ENCODE measurements at places on chromosomes 12 and 14.

DNA sequence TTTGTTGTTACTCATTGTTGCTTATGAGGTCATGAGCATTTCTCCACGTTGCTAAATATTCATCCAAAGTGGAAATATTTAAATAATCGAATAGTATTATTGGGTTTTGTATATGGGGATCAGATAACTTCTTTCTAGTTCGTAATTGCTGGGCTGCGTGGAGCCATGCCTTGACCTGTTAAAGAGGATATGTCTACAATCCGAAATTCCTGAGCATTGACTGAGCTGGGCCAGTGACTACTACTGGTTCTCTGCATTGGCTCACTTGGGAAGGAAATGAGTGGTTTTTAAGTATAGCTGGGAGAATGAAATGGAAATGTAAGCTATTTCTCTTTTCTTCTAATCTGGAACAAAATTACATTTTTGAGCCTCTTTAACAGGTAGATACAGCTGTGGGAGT lies 163.2 kb downstream of the RPL10L start:
- DNase-seq, result no peak

DNA sequence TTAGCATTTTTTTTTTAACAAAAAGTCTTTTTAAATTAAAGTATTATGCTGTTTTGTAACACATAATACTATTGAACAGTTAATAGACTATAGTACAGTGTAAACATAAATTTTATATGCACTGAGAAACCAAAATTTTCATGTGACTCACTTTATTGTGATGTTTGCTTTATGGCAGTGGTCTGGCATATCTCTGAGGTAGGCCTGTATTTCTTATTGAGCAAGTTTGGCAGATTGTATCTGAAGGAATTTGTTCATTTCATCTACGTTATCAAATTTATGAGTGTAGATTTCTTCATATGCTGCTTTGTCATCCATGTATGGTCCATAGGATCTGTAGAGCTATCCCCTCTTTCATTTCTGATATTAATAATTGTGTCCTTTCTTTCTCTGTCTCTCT lies 78.8 kb upstream of the PDE3A start:
- no peak for DNase-seq

DNA sequence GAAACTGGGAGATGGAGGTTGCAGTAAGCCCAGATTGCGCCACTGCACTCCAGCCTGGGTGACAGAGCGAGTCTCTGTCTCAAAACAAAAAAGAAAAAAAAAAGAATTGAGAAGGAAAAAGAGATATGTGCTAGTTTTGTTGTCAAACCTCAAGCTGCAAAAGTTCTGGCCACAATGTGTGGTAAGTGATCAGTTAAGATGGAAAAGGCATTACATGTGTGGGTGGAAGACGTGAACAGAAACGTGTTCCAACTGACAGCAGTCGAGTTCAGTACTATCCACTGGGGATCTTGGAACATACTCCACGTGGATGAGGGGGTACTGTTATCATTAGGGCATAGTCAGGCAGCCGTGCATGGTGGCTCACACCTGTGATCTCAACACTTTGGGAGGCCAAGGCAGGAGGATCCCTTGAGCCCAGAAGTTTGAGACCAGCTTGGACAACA lies 17.3 kb downstream of the GPR68 start:
- DNase-seq, result no peak

DNA sequence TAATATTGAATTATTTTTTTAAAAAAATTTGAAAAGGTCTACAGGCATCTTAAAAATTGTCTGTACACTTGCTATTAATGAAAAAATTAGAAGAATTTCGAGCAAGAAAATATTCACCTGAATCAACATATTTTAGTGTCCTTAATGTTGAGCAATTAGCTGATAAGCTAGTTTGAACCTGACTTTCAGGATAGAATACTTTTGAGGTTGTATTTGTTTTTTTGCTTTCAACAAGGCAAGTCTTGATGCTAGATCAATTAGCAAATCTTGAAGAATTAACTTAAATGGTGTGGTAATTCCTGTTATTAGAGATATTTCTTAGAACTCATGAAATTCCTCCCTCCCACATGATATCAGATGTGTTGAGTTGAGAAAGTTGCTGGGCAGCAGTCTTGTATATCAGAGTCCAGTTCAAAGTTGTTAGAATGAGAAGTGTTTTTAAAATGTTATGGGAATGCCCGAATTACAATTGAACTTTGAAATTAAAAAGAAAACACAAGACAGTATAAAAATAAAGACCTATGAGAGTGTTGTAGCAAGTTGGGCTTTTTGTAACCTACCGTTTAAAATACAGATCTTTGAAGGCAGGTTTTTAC lies 119.2 kb downstream of the TRMT5 start:
- DNase-seq, result no peak

DNA sequence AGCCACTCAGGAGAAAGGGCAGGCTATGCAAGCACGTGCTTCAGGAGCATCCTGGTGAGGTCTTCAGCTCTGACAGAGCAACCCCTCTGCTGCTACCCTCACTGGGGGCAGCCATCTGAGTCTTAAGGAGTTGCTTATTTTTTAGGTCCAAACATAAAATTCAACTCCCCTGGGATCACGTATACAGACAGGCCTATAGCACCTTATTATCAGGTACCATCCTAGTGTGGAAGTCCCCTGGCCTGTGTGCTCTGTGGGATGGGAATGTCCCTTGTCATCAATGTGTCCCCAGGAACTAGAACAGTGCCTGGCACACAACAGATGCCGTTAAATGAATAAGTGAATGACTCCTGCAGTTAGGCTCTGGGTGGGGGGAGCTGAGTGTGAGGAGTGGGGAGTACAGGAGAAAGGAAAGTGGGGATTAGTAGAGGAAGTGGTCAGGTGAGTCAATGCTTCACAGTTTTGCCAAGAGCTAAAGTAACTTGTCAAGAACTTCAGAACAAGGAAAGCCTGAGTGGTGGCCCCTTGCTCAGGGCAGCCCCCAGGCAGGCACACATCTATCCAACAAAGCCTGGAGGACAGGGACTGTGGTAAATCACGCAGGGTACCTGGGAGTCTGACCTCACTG lies 33.5 kb downstream of the DAD1 start:
- peak; percentile 34 for DNase-seq

GRCh38 chr12:75099210-75099609 lies 110.4 kb downstream of the KCNC2 start:
- no peak for DNase-seq

DNA sequence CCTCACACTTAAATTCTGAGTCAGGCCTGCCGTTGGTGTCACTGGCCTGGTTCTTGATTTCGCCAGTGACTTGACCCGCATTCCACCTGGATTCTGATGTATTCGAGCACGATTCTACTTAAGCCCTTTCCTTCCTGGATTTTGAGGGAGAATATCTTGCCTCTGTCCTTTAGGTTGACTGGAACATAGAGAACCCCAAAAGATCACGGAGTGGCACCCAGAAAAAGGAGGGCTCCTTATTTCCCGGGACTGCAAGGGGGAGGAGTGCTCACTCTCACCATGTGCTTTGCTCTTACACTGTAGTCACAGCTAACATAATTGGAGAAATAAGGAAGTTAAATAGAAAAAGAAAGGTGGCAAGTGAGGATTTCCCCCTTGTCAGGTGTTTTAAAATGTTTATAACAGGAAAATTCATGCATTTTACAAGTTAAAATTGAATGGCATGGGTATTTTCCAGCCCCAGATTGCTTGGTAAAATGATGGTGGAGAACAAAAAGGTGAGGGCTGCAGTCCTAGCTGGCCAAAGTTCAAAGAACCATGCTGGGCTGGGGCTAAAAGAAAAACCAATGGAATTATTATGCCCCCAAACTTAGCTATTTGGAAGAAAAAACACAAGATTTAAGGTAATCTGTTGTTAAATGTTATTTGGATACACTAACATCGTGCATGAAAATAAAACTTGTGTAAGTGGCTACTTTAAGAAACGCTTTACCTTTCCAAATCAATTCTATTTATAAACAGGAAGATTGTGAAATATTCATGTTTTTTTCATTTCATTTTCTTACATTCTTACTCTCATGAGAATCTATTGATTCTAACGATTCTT lies 8.9 kb downstream of the FOXA1 start:
- DNase-seq, result no peak

DNA sequence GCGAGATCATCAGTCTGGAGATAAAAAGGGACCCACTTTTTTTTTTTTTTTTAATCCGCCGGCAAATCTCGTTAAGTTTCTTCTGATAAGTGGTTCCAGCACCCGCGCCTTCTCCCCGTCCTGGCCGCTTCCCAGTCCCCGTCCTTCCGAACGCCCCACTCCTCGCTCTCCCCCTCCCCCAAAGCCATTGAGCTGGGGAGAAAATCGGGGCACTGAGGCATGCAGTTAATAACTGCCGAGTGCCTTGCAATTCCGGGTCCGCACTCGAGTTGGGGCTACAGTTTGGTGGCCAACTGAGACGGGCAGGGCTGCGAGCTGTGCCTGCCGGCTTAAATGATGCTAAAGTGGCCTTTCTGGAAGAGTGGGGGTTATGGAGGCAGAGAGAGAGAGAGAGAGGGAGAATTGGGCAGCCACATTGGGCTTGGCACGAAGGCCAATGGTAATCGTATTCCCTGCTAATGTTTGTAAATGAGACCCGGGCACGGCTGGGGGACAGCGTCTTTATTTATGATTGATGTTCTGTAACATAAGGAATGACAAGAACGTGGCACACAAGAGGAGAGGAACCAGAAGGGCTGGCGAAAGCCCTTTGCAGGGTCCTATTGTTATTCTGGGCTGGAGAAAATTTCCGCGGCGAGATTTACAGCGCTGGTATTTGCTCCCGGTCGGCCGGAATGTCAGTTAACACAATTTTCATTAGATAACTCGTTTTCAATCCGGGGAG lies 115.4 kb upstream of the MYL2 start:
- no peak for DNase-seq

DNA sequence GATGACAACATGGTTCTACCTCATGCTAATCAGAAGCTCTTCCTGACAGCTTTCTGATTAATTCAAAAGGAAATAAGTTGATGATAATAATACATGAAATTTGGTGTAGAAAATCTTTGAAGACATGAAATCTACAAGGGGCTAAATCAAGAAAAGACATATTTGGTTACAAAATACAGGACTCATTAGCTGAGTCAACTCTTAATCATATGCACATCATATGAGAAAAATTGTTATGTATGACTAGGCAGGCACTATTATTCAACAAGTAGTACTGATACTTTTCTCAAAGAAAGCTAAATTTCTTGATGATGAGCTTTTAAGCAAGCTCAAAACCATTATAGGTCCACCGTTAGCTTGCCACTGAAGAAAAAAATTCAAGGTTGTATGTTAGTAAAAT lies 7.1 kb downstream of the ABCC9 start:
- peak; percentile 35 for DNase-seq

GRCh38 chr12:52015532-52016041 lies 8.8 kb downstream of the TAMALIN start:
- DNase-seq, result no peak

DNA sequence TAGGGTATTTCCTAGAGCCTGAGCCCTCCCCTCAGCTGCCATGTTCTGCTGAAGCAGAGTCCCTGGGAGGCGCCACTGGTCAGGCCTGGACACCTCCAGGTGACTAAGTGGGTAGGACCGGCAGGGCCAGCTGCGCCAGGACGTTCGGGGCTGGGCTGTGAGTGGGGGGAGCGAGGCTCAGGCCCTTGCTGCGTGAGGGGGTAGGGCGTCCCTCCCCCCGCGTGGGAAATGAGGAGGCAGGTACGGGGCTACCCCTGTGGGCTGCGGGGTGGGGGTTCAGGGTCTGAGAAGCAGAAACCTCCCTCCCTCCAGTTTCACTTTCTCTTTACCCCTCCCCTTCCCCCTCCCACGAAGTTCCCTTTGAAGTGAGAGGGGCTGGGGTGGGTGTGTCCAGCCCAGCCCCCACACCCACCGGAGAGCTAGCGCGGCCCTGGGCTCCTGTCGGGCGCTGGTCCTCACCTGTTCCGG lies 22.1 kb upstream of the KIF26A start:
- no peak for DNase-seq
